ENCODE measurements at places on chromosomes 1 and 21.

DNA sequence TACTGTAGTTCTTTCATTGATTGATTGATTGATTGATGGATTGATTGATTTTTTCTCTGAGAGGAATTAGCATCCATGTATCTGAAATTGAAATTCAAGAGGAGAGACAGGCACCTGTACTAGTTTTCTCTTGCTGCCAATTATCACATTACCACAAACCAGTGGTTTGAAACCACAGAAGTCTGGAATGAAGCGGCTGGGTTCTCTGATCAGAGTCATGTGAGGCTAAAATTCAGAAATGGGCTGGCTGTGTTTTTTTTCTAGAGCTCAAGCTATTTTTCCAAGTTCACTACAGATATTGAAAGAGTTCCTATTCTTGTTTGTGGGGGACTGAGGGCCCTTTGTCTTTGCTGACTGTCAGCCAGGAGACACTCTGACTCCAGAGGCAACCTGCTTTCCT lies 10.0 kb downstream of the NBPF3 start:
- DNase-seq: no peak

GRCh38 chr1:90713741-90714509 lies 3.2 kb downstream of the BARHL2 start:
- no peak for DNase-seq

DNA sequence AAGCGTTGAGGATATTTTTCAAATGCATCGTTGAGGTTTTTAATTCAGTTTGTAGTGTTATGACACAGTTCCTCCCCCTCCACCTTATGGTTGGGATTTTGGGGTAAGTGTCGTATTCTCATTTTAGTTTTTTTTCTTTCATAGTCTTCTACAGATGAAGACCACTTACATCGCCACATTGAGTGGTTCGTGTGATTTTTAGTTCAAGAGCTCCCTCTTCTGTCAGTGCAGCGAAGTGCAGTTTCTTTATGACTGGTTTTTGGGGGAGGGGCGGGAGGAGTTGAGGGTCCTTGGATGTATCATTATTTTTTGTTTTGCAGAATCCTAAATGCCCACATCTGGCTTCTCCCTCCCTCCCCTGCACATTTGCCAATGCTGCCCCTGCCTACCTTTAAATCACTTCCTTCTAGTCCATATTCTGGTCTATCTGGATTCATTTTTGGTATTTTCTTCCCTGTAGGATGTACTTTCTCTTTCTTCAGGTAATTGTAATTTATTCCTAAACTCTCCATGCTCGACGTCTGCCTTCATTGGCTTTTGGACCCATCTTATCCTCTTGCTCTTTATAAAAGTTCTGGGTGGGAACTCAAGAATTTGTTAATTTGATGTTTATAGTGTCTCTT lies 433.1 kb downstream of the CAMTA1 start:
- no peak for DNase-seq

DNA sequence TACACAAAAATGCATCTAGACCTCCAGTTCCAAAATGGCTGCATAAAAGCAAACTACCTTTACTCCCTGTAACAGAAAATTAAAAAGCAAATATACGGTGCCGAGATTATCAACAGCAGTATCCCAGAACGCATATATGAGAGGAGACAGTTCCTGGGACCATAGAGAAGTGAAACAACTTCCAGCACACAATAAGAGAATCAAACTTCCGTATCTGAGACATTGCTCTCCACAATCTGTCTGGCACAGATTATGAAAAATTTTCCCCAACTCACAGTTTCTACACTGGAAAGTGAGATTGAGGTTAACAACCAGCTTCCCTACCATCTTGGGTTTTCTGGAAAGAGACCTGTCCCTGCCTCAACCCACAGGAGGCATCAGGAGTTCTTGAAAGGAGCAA lies 47.2 kb upstream of the ST6GALNAC3 start:
- no peak for DNase-seq

DNA sequence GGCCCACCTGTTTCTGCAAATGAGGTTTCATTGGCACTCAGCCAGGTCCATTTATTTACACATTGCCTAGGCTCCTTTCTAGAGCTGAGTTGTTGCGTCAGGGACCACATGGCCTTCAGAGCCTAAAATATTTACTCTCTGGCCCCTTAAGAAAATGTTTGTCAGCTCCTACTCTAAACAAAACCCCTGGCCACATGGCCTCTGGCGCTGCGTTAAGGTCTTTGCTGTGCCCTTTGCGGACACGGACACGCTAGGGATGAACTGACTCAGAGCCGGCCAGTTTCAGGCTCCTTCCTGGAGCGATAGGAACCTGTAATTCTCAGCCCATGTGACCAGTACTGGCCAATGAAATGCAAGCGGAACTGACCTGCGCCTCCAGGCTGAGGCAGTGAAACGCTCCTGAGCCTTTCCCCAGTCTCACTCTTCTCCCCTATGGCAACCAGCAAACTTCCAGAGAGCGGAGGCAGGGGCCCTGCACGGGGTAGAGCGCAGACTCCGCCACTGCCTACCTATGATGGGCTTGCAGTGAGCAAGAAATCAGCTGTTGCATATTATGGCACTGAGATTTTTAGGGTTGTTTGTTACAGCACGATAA lies 160.3 kb downstream of the ETS2 start:
- DNase-seq: no peak
